ENCODE measurements at places on chromosomes 5 and 9.
A peak's percentile ranks its signal among the peaks of the same experiment; 100 is the strongest.

DNA sequence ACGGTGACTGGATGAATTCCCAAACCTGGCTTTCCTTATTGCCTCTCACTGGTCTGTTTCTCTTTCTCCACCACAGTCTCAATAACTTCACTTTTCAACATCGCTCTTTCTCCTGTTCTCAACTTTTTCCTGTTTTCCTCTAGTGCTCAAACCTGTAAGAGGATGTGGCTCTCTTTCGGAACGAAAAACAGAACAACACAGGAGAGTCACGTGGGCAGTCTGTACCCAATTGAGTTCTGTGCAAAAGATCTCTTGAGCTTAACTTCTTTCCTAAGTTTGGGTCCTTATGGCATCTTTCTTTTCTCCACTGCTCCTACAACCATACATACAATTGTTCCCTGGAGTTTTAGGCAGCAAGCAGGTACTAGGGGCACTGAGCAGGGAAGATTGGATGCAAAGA is 8.9 kb downstream of the HAVCR1 start:
- no peak for DNase-seq

DNA sequence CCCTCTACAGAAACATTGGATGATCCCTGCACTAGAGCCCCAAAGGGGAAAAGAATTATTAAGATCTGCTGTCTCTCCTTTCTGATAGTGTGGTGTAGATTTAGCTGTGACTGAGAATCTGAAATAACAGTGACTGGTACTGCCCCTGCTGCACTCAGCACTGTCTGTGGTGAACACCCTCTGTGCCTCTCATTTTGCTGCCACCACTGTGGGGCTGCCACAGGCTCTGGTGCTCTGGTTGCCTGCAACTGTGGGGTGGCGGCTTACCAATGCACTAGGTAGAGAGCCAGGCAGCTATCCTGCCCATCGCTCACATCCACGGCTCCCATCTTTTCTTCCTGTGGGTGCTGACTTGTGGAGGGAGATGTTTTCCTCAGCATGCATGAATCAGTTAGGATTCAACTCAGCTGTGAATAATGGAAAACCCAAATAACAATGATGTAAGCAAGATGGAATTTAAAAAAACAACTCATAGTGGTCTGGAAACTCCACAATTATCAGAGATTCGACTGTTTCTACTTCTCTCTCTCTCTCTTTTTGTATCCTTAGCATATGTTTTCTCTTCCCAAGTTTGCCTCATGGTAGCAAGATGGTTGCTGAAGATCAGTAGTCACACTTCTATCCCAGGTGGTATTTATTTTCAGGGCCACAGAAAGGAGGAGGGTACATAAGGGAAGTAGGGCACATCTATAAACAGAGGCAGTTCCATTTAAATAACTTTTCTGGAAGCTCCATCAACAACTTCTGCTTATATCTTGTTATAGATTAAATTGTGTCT is 99.8 kb upstream of the DAP start:
- DNase-seq = no peak

DNA sequence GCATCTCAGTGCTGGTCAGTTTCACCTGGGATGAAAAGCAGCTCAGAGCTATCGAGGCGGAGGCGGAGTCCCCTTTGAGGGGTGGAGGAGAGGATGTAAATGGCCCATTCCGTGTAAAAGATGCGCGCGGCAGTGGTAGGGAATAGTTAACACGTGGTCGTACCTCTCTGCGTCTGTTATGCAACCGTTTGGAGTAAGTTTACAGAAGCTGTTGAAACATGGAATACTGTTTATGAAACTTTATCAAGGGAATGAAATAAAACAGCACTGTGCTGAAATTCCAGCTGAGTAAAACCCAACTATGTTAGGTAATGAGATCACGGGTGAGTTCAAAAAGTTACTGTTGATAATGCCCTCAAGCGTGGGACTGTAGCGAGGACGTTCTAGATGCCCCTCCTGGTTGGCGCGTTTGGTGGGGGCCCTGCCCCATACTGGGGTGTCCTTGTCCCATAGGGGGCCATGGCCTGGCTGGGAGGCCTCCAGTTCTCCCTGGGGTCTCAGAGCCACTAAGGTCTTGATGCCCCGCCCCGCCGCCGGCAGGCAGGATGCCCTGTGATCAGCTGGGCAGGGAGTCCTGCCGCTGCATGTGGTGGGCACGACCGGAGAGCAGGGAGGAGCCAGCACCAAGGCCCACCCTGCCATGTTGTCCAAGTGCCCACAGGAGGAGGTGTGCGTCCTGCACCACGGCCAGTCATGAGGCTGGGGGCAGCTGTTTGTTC is 90.9 kb downstream of the COL5A1 start:
- DNase-seq = no peak

- no peak for DNase-seq
Measured at GRCh38 chr9:2012347-2012746, 2.8 kb upstream of the SMARCA2 start.

- no peak for DNase-seq
Measured at GRCh38 chr5:59025734-59026133, 442.9 kb downstream of the RAB3C start.

DNA sequence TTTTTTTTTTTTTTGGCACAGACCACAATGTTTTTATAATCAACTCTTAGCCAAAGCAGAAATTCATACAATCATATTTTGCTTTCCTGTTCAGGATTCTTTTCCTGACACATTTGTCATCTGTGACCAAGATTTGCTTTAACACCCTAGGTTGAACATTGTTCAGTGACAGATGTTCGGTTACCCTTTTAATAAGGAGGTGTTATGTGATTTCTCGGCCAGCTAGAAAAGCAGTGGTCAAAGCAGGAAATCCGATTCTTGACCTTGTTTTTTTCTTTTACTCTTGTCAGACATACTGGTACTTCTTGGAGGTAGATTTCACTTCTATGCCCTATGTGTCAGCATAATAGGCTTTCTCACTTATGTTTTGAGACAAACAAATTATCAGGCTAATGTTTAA is 335.3 kb upstream of the ACTBL2 start:
- DNase-seq = no peak

- DNase-seq = no peak
Measured at GRCh38 chr5:14175381-14175780, 32.2 kb downstream of the TRIO start.

DNA sequence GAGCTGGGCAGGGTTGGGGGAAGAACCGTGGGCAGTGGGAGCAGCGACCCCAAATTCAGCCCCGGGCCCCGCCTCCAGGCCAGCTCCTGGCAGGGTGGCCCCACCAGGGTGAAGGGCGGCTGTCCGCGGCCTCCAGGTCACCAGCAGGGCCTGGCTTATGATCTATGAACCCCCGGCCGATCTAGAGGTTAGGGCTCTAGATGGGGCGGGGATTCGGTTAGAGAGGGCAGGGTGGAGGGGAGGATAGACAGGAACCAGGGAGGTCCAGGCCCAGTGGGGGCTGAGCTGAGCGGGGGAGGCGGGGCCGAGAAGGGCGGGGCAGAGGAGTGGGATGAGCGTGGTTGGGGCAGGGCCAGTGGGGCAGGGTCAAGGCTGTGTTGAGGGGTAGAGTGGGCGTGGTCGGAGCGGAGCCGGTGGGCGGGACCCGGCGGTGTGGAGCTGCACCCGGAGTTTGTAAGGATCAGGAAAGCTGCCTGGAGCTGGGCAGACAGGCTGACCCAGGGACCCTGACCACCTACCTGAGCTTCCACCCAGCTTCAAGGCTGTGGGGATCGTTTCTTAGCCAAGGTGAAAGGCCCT is 29.3 kb upstream of the OBP2B start:
- DNase-seq = peak; percentile 84

GRCh38 chr5:1789834-1790471 is 9.7 kb downstream of the MRPL36 start:
- DNase-seq = no peak

- DNase-seq = no peak
Measured at GRCh38 chr9:134162212-134162775, 2.1 kb downstream of the RNU6ATAC start.

DNA sequence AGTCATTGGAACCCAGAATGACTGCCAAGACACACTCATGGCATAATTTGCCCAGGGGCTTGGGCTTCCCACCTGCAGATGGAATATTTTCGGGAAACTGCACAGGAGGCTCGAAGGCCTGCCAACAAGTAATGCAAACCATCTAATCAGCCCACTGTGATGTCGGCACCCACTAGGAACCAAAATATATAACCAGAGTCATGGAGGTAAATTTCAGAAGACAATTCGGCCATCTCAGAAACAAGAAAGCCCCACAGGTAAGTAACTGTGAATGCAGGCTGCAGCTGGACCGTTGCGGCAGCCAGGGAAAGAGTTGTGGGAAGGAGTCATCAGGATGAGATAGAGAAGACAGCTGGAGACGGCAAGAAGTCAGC is 264.4 kb downstream of the SYK start:
- no peak for DNase-seq

DNA sequence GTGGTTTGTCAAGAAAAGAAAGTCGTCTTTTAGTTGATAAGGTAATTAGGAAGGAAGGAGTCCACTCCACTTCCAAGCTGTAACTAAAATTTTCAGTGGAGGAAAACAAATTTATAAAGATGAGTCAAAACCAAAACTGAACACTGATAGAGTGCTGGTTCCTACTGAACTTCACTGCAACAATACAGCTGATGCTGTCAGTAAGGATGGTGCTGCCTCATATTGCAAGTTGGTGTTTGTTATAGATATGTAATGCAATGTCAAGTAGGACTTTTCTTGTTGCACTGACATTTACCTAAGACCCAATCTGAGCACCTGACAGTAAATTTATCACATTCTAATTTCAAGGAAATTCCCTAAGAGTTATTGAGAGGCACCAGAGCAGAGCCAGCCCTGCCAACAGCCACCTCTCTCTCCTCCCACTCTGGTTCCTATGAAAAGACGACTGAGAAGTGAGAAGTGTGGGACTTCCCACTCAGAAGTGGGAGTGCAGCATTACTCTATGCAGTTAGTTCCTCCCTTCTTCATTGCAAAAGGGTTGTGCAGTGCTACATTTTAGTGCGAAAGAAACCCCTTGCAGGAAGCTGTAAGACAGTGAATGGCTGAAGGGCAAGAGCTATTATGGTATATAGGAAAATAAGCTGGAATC is 350.8 kb downstream of the NFIB start:
- no peak for DNase-seq

DNA sequence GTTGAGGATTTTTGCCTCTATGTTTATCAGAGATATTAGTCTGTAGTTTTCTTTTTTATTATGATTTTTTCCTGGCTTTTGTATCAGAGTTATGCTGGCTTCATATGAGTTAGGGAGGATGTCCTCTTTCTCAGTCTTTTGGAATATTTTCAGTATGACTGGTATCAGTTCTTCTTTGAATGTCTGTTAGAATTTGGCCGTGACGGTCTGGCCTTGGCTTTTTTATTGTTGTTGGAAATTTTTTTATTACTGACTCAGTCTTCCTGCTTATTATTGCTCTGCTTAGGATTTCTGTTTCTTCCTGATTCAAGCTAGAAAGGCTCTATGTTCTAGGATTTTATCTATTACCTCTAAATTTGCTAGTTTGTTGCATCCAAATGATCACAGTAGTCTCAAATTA is 421.9 kb downstream of the CDH10 start:
- no peak for DNase-seq

Measured in neural crest cell (in vitro differentiated cells).